M059J (cell line): ENCODE measurements at places on chromosomes 3 and 15. TPM values are rescaled to one million over a fixed set of nuclear protein-coding genes. Genes with fewer than 3 reads are reported as not detected.

GRCh38 chr15:33188641-33189257 lies 5.8 kb downstream of the FMN1 start:
- no peak for DNase-seq

DNA sequence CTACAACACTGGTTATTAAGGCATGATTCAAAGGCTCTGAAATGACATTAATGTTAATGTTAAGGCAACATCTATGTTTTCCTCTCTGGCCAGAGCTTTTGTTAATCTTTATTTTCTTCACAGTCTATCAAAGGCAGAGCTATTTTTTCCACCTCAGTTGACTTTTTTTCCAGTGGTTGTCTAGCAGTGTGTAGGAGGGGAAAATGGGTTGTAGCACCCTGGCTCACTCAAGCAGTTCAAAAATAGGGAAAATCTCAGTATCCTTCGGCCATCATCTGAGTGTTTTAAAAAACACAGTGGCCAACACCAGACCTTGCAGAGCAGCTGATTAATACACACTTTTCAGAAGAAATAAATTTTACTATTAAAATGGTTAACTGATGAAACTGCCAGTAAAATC lies 21.4 kb downstream of the CBLB start:
- DNase-seq, result no peak

DNA sequence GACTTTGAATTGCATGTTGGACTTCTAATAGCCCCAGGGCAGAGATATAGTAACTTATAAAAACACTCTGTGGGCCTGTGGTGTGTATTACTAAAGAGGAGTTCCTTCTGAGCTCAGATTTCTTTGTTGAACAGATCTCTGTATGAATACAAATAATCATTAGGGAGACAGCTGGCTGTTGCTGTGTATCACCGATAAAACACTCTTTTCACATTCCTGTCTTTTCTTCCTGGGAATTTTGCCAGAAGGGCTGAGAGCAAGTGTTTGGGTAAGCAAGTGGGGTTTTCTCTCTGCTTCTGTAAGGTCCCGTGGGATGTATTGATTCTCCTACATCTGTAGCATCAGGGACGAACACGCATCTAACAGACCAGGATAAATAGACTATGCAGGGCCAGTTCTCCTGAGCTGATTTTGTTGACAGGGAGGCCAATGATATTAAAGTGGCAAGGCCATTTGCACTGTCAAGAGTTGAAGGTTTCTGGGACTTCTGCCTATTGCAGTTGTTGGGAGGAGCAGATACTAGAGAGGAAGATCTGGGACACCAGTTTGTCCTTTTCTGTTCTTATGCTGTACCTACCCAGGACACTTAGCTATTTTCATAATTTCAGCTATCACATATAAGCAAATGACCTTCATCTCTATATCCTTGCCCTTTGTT lies 225.9 kb upstream of the CD96 start:
- peak; percentile 83 for DNase-seq

GRCh38 chr3:127151992-127152650 lies 40.8 kb upstream of the PRR23E start:
- peak; percentile 75 for DNase-seq

DNA sequence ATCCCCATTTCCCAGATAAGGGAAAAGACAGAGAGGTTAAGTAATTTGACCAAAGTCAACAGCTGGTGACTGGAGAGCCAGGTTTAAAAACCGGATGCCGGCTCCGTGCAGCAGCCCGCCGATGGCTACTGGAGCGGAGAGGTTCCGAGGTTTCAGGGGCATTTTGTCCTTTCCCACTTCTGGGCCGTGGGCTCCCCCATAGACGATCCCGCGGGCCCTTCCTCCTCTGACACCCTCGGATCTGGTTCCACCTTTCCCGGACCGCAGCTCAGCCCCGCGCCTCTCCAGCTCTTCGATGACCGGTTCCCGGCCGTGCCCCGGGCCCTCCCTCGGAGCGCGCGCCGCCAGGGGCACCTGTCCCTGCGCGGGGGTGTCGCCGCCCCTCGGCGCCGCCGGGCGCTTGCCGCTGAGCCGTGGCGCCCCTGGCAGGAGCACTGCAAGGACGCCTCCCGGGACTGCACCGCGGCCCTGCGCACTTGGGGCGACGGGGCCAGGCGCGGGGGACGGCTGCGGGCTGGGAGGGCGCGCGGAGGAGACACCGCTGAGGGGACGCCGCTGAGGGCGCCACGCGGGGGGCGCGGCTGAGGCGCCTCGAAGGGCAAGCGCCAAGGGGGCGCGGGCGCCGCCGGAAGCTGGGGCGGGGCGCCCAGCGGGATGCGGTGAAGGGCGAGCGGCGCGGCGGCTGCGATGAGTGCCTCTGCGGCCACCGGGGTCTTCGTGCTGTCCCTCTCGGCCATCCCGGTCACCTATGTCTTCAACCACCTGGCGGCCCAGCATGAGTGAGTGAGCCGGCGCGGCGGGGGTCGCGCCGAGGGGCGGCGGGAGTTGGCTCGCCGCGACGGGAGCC lies at the start of gene TM6SF1:
Gene TM6SF1 (plus strand): TSS at position 652 of the 847 bp plus-strand sequence. CDS start 36 bp downstream, at position 688.
- DNase-seq, result no peak

GRCh38 chr15:42035435-42035761 lies 14.6 kb upstream of the PLA2G4E start:
- DNase-seq, result peak; percentile 8

- DNase-seq, result no peak
These were observed 1046.6 kb upstream of the CFAP20DC start for GRCh38 chr3:60096403-60096802.

DNA sequence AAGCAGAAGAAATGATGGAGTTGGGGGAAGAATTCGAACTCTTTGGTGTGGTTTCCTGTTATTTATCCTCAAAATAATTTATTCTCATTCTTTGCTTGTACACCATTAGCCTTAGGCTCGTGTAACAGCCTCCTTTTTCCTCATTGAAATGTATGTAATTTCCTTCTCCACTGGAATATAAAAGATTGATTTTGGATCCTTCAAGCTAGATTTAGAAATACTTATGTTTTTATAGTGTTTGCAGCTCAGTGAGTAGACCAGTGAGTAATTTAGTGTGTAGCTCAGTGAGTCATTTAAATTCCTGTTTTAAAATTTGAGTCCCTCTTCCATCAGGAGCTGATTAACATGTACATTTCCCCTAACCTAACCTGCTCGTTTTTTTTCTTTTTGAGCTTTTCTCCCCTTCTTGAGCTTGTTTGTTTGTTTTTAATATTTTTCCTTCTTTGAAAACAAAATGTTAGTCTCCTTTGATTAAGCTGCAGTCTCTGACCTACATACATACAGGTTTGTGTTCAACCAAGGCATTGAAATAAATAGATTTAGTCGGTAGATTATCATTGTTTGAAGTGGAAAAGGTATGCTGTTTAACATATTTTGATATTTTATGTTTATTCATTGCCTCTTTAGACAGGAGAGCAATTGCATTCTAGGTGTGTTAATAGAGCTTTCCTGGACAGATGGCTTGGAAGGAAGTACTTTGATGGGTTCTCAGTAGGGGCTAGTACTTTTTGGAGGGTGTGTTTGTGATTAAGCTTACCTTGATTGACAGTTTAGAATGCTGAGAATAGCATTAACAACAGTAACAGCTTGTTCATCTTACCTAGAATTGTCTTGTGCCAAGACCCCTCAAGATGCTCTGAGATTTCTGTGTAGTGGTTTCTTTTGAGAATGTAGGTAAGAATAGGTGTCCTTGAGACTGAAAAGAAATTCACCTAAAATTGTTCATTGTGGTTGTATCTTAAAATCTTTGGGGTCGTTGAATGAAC lies 5.9 kb downstream of the USP3 start:
- peak; percentile 68 for DNase-seq

DNA sequence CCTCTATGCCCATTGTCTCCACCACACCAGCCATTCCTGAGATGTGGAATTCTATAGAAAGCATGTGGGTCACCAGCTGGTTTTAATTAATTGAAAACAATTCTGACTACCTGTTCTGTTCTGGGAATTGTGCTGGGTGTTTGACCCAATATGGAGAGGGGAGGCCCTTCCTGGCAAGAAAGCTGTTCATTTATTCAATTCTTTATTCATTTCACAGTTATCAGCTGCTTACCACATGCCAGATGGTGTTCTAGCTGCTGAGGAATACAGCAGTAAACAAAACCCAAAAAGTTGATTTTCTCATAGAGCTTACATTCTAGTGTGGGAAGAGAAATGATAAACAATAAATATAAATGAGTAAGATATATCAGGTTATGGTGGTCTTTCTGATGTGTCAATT lies 296.1 kb upstream of the RASGRP1 start:
- DNase-seq, result no peak

SLCO3A1 gene
- 1.8 and 5.9 TPM in 2 replicates for total RNA-seq

AADAC gene
- 0.39 TPM in 1 of 2 replicates, not detected in the other for total RNA-seq
